Naive thymus-derived CD4-positive, alpha-beta T cell (primary cell): ENCODE measurements at places on chromosomes 7 and 10.

DNA sequence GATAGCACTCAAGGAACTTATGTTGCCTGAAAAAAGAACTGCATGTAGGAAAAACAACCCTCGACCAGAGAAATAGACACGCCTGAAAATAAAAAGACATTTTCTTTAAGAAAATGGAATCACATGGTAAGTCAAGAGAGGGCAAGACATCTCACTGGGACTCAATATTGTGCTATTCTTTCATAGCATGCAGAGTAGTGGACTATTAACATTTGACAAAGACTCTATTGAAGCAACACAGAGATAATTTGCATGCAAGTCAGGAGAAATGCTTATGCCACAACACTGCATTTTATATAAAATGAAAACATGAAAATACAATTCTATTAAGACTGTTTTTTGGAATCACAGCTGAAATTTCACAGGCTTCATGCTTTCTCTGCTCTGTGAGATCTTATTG lies 77.9 kb upstream of the RHOBTB1 start:
- no peak for DNase-seq

GRCh38 chr10:117429643-117430265 lies 54.5 kb upstream of the PDZD8 start:
- DNase-seq = no peak

DNA sequence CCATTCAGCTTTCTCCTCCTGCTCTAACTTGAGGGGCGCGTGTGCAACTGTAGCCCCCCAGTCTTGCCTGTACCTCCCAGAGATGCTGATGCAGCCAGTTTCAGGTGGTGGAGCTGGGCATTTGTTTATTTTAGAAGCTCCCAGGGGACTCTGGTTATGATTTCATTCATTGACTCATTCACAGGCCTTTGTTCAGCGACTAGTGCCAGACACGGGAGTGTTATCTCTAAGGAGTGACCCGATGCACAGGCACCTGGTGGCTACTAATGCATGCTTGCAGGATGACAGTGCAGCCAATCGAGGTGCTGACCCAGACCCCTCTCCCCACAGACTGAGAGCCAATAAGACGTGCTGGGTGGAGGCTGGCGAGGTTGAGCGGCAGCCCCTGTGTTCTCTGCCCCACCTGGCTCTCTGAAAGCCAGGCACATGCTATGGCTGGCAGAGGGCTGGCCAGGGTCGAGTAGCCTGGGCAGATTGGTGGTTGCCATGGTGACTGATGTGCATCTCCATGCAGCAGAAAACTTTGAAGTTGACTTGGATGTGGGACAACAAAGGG lies 19.7 kb upstream of the SLC18A2 start:
- DNase-seq = no peak

DNA sequence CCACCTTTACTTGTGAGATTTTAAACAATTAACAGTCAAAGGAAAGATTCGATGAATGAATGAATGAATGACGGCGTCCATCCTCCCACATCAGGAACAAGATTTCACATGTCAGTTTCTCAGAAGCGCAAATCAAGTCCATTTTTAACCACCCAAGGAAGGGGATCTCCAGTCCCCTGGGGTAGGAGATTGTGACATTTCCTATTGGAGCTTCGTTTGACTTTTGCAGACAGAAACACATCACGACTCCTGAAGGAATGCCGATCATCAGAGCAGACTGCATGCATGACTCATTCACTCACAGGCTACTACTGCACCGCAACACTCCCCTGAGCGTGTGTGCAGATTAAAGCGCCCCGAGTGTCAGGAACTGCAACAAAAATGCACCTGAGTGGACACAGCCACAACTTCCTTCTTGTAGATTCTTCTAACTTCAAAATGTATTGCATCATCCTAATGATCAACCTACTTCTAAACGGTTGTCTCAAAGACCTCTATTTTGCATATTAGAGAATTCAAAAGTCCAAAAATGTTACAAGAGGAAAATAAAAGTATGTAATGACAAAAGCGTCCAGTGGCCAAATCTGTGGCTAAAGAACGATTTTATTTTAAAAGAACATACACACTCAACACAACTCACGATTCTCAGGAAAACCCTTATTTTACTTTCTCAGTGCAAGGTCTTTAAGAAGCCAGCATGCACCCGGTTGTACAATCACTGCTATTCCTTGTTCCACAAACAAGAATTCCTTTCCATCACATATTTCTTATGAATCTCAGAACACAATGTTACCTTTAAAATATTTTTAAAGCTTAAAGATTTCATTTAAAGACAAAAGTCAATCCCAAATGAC lies 172.6 kb downstream of the FAM107B start:
- DNase-seq = peak; percentile 35

GRCh38 chr7:7122033-7122478 lies 60.3 kb upstream of the C1GALT1 start:
- DNase-seq = no peak

DNA sequence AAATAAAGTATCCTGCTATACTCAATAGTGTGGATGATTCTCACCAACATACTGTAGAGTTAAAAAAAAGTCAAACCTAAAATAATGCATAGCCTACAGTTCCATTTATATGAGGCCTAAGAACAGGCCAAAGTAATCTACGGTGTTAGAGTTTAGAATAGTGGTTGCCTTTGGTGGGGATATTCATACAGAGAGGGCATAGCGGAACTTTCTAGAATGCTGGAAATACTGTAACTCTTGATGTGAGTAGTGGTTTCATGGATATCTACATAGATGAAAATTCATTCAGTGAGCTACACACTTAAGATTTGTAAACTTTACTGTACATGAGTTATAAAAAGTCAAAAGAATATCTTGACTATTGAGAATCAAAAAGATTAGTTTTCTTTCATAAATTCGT lies 349.9 kb upstream of the NFE2L3 start:
- DNase-seq = no peak

DNA sequence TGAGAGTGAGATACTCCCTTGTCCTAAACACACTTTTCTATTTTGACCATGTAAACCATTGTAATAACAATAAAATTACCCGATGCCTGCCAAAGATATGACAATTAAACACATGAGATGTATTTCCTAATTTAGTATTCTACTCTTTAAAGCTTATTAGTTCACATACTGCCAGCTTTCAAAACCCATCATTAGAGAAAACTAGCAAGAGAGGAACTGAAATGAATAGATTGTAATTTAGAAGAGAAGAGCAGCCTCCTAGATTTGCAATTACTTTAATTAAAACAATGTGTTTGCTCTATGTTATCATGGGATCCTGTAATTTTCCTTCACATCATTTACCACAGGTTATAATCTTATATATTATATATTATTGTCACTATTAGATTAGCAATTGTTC lies 428.2 kb downstream of the THSD7A start:
- DNase-seq = no peak

- DNase-seq = no peak
Measured at GRCh38 chr7:17493446-17493845, 195.0 kb downstream of the AHR start.

- DNase-seq = no peak
Measured at GRCh38 chr7:99837649-99838361, 10.0 kb downstream of the CYP3A43 start.

DNA sequence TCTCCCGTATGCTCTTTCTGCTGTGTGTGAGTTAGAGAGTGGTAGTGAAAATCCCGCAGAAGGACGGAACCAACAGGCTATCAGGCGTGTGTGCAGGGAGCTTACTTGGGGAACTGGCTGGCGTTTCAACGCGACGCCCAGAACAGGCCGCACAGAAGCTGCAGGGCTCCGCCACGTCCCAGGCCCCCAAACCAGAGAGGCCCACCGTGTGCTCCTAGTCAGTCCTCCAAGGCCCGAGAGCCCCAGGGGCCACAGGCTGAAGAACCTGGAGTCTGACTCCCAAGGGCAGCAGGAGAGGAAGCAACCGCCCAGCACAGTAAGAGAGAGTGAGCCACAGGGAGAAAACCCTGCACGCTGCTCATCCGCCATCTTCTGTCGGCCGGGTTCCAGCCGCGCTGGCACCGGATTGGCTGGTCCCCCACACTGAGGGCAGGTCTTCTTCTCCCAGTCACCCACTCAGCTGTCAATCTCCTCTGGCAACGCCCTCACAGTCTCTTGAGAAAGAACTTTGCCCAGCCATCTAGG lies 730.6 kb upstream of the VSTM2A start:
- DNase-seq = no peak

GRCh38 chr10:109592391-109592790 lies 330.9 kb downstream of the XPNPEP1 start:
- no peak for DNase-seq

- no peak for DNase-seq
Measured at GRCh38 chr10:21292763-21293517, 232.5 kb downstream of the SKIDA1 start.

DNA sequence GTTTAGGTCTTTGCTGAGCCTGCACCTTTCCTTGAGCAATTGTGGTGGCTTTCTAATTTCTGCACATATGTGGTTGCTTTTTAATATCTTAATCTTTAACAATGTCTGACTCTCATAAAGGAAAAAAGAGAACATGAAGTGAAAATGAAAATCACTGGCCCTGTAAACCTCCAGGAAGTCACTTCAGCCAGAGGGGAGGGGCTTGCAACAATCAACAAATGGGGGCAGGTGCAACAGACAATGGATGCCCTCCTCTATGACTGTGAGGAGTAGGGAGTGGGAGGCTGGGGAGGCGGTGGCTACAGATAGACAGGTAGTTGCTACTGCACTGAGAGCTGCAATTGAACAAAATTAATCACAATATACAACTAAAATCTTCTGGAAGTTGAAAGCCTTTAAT lies 1377.4 kb downstream of the XPNPEP1 start:
- DNase-seq = no peak

GRCh38 chr7:84490661-84491060 lies 296.1 kb upstream of the SEMA3A start:
- DNase-seq = no peak

DNA sequence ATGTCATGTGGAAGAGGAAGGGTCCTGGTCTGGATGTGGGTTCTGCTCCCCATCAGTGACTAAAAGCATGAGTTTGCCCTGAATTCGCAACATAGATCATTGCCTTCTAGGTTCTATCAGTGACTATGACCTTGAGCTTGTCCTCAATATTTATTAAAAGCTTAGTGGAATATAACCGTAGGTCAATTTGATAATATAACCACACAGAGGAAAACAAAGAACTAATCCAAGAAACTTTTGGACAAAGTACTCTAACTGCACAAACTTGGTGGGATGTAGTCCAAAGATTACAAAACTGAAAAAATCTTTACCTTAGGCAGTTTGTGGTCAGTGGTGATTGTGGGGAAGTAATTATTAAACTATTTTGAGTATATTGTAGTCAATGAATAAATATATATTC lies 152.9 kb downstream of the CYP26A1 start:
- no peak for DNase-seq

GRCh38 chr7:418636-419280 lies 100.9 kb downstream of the PDGFA start:
- DNase-seq = no peak

DNA sequence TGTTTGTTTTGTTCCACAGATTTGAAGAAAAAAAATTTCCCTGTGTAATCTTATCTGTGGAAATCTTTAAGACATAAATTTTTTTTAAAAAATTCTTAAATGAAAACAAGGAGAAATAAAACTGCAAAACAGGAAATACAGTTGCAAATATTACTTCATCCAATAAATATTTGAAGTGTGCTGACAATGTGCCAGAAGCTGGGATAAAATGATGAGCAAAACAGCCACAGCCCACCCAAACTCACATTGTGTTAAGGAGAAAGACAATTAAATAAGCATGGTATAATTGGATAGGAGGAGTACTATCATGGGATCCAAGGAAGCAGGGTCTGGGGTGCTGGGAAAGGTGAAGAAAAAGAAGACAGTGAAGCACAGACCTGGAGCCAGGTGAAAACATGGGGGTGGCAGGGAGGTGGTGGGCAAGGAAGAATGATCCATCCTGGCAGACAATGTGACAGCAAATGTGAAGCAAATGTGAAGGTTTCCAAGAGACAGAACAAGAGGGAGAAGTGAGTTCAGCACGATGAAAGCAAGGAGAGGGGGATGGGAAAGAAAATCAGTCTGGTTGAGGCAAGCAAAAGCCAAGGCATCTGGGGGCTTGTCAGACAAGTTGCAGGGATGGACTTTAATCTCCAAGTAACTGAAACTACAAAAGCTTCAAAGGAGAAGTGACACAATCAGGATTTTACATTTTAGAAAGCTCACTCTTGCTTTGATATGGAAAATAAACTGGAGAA lies 135.9 kb downstream of the HIBADH start:
- DNase-seq = no peak

- no peak for DNase-seq
Measured at GRCh38 chr7:150940431-150941102, 37.6 kb downstream of the KCNH2 start.

DNA sequence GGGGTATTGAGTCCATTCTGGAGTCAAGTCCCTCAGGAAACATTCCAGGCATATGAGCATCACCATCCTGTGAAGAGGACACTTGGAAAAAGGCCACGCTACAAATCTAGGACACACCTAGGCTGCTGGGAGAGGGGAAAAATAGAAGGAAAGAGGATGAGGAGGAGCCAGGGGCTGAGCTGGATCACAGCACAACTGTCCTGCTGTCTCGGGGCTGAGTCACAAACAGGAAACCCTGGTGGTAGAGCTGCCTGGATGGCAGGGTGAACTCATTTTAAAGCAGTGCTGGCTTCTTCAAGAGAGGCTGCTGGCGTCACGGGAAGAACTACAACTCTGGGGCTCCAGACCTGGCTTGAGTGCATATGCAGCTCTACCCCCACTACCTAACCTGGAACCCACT lies 151.5 kb downstream of the RNF216 start:
- DNase-seq = peak; percentile 23

GRCh38 chr7:85471740-85472139 lies 284.9 kb upstream of the SEMA3D start:
- DNase-seq = no peak
